Fibroblast of skin of left quadriceps (primary cell): ENCODE measurements at places on chromosomes 7 and 10.

- DNase-seq, result no peak
These were observed 1.2 kb downstream of the MNX1 start for GRCh38 chr7:157009170-157009777.

DNA sequence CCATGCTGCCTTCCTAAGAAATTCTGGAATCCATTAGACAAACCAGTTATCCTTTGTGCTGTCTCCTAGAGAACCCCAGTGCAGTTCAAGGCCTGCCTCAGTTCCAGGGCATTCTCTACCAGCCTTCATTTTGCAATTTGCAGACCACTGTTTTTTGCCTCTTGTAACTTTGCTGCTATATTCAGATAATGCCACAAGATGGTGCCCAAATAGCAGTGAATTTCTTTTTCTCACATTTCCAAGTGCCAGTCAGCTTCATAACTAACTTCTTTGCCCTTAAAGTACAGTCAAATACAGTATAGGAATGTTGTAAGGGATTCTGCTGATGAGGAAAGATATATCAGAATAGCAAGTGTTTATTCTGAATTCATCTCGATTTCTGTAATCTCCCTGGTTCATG is 25.2 kb downstream of the LOXL4 start:
- peak; percentile 21 for DNase-seq

DNA sequence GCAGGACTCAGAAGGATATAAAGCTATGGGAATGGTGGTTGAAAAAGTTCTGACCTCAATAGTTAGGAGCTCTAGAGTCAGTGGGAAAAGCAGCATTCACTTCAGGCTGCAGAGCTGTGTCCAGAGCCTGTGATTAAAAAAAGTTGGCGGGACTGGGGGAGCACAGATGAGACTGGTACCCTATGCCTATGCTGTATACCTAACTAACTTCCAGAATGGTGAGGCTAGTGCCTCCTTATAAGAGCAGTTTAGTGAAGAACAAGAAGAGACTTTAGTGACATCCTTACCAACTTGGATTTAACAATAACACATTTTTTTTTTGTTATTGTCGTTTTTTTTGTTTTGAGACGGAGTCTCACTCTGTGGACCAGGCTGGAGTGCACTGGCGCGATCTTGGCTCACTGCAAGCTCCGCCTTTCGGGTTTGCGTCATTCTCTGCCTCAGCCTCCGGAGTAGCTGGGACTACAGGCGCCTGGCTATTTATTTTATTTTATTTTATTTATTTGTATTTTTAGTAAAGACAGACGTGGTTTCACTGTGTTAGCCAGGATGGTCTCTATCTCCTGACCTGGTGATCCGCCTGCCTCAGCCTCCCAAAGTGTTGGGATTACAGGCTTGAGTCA is 6.6 kb upstream of the ZNF282 start:
- no peak for DNase-seq

DNA sequence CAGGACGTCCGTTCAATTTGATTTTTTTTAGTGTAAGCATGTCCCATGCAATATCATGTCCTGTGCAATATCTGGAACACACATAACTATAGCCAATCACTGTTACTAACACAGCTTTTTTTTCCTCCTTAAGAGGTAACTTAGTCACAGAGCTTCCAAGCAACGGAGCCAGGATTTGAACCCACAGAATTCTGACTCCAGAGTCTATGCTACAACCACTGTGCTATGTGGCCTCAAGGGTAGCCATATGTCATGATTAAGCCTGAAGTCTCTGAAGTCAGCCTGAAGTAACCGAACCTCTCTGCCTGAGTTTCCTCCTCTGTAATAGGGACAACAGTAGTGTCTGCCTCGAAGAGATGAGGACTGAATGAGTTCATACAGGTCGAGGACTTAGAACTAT is 42.2 kb upstream of the TCF7L2 start:
- no peak for DNase-seq

- no peak for DNase-seq
These were observed 62.9 kb upstream of the FAM171A1 start for GRCh38 chr10:15433850-15434537.

- DNase-seq, result no peak
These were observed 397.8 kb downstream of the AUTS2 start for GRCh38 chr7:69996121-69996520.

DNA sequence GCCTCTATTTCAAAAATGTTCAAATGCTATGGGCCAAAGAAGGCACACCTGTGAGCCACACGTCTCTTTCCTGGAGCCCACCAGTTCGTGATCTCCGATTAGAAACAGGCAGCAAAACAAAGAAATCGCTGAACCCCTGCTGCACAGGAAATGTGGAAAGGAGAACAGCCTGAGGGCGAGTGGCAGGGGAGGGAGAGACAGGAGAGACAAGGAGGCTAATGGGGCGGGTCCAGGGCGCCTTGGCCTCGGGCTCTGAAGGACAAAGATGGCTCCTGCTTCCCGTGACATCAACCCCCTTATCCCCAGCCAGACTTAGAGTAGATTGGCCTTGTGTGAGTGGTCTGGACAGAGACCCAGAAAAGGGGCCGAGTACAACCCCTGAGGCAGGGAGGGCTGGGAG is 62.4 kb upstream of the DOCK1 start:
- no peak for DNase-seq

DNA sequence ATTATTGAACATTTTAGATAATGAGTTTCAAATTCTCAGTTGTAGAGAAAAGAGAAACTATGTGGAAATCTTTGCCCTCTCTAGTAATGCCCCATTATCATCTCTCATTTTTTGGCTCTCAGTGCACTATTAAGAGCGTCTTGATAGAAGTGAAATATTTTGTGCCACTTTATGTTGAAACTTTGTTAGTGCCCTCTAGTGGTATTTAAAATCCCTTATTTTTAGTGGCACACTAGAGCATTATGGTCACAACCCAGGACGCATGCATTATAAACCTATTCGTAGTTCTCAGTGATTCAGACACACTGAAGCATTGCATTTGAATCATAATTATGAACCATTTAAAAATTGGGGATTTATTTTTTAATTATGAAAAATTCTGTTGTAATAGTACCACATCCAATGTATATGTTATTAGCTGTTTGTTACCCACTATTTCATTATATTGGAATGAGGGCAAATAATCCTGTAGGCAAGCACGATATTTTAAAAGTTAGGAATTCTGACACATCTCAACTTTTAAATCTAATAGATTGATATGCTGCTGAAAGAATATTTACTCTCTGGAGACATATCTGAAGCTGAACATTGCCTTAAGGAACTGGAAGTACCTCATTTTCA is 21.9 kb downstream of the PDCD4 start:
- no peak for DNase-seq

- DNase-seq, result no peak
These were observed 124.3 kb downstream of the THSD7A start for GRCh38 chr7:11707606-11708193.

DNA sequence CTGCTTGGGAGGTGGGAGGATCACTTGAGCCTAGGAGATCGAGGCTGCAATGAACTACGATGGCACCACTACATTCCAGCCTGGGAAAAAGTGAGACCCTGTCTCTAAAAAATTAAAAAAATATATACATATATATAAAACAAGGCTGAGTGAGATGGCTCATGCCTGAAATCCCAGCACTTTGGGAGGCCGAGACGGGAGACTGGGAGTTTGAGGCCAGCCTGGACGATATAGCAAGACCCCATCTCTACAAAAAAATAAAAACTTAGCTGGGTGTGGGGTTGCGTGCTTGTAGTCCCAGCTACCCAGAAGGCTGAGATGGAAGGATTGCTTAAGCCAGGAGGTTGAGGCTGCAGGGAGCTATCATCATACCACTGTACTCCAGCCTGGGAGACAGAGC is 87.6 kb downstream of the CARD11 start:
- no peak for DNase-seq

GRCh38 chr10:13823096-13823708 is 236.4 kb downstream of the PRPF18 start:
- DNase-seq, result no peak

DNA sequence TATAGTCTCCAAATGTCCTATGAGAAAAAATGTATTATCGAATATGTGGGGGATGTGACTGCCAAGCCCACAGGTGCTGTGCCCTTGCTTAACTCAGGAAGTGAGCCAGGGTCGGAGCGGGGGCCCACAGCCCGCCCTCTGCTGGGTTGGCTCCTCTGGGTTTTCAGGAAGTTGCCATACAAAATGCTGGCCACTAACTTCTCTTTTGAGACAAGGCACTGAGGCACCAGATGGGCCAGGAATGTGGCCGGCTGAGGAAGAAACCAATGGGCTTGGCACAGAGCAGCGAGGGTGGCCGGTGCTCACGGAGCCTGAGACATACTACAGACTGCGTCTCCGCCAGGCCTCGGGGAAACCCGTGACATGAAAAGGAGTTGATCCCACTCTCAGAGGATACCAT is 58.9 kb downstream of the FAM53B start:
- DNase-seq, result no peak

- DNase-seq, result no peak
These were observed 161.4 kb downstream of the PIP4K2A start for GRCh38 chr10:22552888-22553378.

DNA sequence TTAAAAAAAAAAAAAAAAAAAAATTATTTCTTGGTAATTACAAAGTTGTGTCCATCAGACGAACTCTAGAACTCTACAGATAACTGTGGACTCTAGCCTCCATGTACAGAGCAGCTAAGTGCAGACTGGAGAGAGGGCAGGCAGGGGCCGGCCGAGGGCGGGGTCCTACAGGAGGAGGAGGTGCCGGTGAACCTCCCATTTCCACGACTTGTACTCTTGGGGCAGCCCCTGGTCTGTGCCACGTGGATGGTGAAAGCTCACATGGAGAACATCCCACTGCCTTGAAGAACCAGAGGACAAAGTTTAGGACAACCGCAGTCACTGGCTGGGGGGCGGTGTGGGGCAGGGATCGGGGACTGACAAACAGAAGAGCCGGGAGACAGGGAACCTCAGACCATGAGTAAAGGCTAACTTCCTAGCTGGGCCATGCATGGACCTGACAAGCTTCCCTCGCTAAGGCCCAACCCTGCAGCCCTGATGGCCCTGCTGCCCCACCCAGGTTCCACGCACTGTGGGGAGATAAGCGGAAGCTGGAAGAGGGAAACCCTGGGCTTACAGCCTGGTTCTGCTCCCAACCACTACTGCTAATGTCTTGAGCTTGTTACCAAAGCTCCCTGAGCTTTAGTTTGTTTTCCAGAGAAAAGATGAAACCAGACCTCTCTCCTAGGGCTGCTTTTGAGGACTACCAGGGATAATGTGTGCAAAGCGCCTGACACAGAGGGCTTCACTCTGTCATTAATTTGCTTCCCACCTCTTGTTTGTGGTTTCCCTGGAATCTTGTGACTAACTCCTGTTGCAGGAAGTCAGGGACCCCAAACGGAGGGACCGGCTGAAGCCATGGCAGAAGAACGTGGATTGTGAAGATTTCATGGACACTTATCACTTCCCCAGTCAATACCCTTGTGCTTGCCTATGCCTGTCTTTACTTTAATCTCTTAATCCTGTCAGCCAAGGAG is 16.1 kb upstream of the SEC61G start:
- no peak for DNase-seq

DNA sequence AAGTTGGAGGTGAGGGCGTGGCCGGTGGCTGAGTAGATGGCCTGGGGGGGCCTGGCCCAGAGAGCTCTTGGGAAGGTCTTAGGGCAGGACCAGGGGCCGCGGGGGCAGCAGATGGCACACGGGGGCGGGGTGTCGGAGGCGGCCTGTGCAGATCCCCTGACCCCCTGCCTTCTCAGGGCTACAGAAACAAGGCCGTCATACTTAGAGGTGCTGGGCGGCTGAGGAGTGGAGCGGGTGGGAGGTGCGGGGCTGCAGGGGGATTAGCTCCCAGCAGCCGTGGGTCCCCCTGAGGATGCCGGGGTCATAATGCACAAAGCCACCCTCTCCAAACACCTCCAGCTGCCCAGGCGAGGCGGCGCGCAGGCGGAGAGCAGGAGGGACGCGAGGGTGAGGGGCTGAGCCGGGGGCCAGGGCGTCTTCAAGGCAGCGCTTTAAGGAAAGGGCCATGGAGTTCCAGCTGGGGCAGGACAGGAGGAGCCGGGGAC is 40.4 kb upstream of the ZNF32 start:
- DNase-seq, result no peak

- DNase-seq, result no peak
These were observed 12.2 kb upstream of the SAMD9L start for GRCh38 chr7:93160410-93160809.

DNA sequence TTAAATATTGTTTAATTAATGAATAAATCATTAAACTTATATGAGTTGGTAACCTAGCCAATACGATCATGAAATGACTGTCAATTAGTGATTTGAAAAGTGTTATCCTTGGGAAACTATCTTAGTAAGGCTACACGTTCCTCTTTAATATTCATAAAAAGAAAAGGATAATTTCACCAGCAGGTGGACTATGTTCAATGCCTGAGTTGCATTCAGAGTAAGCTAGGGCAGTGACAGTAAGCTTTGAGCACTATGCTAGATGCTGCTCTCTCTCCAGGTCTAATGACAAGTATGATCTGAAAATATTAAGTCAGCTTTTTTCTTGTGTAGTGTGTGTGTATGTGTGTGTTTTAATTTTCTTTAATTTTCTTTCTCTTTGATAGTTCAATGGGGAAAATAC is 486.3 kb upstream of the PCDH15 start:
- DNase-seq, result no peak

- DNase-seq, result no peak
These were observed 1292.0 kb downstream of the XPNPEP1 start for GRCh38 chr10:108631332-108631731.

DNA sequence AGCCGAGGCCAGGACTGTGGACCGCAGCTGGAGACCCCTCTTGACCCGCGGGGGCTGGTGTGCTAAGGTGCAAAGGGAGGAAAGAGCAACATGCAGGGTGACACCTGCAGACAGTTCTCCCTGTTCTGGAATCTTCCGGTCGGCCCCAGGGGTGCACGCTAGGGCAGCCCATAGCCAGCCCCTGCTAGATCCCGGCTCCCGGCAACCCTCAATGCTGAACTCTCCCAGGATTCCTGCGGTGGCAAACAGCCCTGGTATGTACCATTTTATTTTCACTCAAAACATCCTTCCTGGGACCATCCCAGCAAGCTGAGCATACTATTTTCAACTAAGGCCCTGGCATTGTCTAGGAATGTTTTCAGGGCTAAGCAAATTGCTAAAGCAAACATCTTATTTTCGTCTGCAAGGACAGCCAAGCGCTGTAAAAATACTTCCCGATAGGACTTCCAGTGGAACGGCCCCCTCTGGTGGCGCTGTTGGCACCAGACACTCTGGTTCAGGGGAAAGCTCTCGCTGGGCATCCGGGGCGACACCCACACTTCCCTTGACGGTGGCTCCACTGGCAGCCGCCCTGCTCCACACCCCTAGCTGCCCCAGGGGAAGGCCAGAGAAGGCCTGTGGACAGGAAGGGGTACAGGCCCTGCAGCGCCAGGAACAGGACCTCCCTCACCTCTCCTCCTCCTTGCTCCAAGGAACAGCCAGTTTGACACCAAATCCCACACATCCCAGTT is 99.4 kb downstream of the CTBP2 start:
- DNase-seq, result peak; percentile 64

DNA sequence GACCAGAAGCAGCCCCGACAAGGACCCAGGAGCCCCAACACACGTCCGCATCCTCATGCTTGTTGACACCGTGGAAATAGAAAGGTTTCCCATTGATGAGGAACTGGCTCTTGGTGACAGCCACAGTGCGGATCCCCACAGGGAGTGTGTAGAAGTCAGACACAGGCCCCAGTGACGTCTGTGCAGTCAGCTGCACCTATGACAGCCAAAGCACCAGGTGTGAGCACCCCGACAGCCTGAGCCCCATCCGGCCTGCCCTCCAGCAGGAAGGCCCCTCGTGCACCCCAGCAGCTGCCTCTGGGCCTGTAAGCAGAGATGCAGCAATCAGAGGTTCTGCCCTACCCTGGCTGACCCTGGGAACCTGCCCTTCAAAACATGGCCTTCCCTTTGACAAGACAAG is 7.1 kb downstream of the GUSB start:
- no peak for DNase-seq

- DNase-seq, result no peak
These were observed 283.3 kb downstream of the FRMD4A start for GRCh38 chr10:14047431-14047830.

GRCh38 chr7:16589881-16590280 is 55.7 kb downstream of the ANKMY2 start:
- peak; percentile 28 for DNase-seq
